Astrocyte (in vitro differentiated cells and primary cell): ENCODE measurements at places on chromosomes 6 and 20. TPM values are rescaled to one million over a fixed set of nuclear protein-coding genes. Genes with fewer than 3 reads are reported as not detected.

RAET1L gene
- not detected in 2 replicates for total RNA-seq

OXT gene
- total RNA-seq, result not detected in 2 replicates

BTBD3 gene
- 30.7 and 35.9 TPM in 2 replicates for total RNA-seq

HMGN3 gene
- 58.5 and 71.5 TPM in 2 replicates for total RNA-seq

SLC32A1 gene
- not detected in 2 replicates for total RNA-seq

COX7A2 gene
- total RNA-seq, result 429 and 463 TPM in 2 replicates

GSTA2 gene
- total RNA-seq, result not detected in 2 replicates

KIAA1586 gene
- 16.6 and 17.6 TPM in 2 replicates for total RNA-seq

EDN1 gene
- 54.8 and 64.4 TPM in 2 replicates for total RNA-seq

SEMG1 gene
- total RNA-seq, result not detected in 2 replicates

SLC52A3 gene
- 0.09 TPM in 1 of 2 replicates, not detected in the other for total RNA-seq

NRSN1 gene
- not detected in 2 replicates for total RNA-seq

GABRR1 gene
- not detected in 2 replicates for total RNA-seq

GABRR2 gene
- total RNA-seq, result 0.34 and 0.61 TPM in 2 replicates

ZNF311 gene
- total RNA-seq, result 1.2 and 1.7 TPM in 2 replicates

WFDC9 gene
- total RNA-seq, result not detected in 2 replicates

BTNL2 gene
- total RNA-seq, result not detected in 2 replicates

SLC17A1 gene
- not detected in 2 replicates for total RNA-seq

RPS6KA2 gene
- total RNA-seq, result 33.5 and 38.8 TPM in 2 replicates

GNRH2 gene
- 0.89 and 1.4 TPM in 2 replicates for total RNA-seq

KHDRBS2 gene
- not detected in 2 replicates for total RNA-seq

ISM1 gene
- 0.50 and 0.98 TPM in 2 replicates for total RNA-seq

TOX2 gene
- 0.16 TPM in 1 of 2 replicates, not detected in the other for total RNA-seq

UBR2 gene
- total RNA-seq, result 22.2 and 23.3 TPM in 2 replicates
